Right atrium auricular region (tissue), 2 donors: ENCODE measurements at places on chromosomes 7 and 10. TPM values are rescaled to one million over a fixed set of nuclear protein-coding genes. Genes with fewer than 3 reads are reported as not detected.

GRCh38 chr7:99596408-99596955 is 1.6 kb upstream of the TMEM225B start:
- DNase-seq: no peak
- H3K27me3 ChIP-seq: no peaks in the 10 kb centered on the region
- H3K4me1 ChIP-seq: no peaks in the 10 kb centered on the region
- H3K27ac ChIP-seq: no peak overlapping the region

DNA sequence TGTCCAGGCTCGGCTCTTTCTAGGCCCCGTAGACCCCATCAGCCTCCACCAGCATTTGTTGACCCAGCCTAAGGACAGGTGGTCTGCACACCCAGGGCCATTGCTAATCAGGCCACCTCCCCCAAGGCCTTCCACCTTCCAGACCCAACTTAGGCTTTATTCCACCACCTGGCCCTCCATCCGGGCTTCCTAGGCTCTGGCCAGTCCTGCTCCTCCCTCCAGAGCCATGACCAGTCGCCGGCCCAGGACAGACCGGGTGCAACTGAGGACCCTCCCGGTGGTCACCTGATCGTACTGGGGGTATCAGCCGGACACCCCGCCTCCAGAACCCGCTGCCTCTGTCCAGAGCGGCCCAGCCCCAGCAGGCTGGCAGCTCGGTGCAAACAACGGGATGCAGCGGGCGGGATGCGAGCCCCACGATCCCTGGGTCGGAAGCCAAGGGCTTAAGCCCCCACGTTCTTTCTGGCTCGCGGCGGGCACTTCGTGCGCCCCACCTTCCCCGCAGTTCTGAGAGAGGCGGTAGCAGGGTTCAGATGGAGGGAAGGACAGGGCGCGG is 545 bp downstream of the NACAD start:
- H3K27ac ChIP-seq: peak overlapping the region; percentile 76
- no peaks in the 10 kb centered on the region for H3K27me3 ChIP-seq
- no peak for DNase-seq
- H3K4me1 ChIP-seq: peaks cover 17% of the 10 kb centered on the region
- H3K4me3 ChIP-seq: peak overlapping the region; percentile 68
- no peaks in the 10 kb centered on the region for H3K36me3 ChIP-seq

GRCh38 chr10:70541736-70542564 is 60.6 kb downstream of the PRF1 start:
- H3K27ac ChIP-seq: no peak overlapping the region
- H3K36me3 ChIP-seq: peaks cover 7% of the 10 kb centered on the region
- H3K4me3 ChIP-seq: no peak overlapping the region

Gene HOGA1
- 17.6 TPM for total RNA-seq

DNA sequence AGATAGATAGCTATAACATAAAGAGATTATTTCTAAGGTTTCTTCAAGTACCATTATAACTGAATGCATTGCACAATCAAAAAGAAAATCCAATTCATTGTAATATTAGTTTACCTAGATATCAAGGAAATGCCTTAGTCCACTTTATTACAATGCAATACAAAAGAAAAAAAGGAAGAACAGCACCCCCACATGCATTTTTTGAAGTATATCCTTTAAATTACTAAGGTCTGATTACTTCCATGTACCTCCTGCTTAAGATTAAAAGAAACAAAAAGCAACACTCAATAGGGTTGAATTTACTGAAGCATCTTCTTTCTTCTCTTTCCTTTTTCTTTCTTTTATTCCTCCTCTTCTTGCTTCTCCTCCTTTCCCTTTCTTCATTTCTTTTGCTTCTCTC is 973.8 kb upstream of the LRRTM3 start:
- H3K27me3 ChIP-seq: no peaks in the 10 kb centered on the region
- DNase-seq: no peak
- no peaks in the 10 kb centered on the region for H3K36me3 ChIP-seq
- no peak overlapping the region for H3K4me3 ChIP-seq
- no peak overlapping the region for H3K27ac ChIP-seq
- no peaks in the 10 kb centered on the region for H3K4me1 ChIP-seq

- no peaks in the 10 kb centered on the region for H3K27me3 ChIP-seq
- no peak for DNase-seq
- no peaks in the 10 kb centered on the region for H3K4me1 ChIP-seq
- H3K4me3 ChIP-seq: no peak overlapping the region
- no peak overlapping the region for H3K27ac ChIP-seq
Observed at GRCh38 chr10:127524229-127524628, 24.9 kb upstream of the NPS start.

- H3K4me1 ChIP-seq: no peaks in the 10 kb centered on the region
- H3K27me3 ChIP-seq: no peaks in the 10 kb centered on the region
- H3K27ac ChIP-seq: no peak overlapping the region
Observed at GRCh38 chr10:101111547-101111946, 19.6 kb upstream of the TLX1 start.

- no peaks in the 10 kb centered on the region for H3K4me1 ChIP-seq
- no peaks in the 10 kb centered on the region for H3K27me3 ChIP-seq
- DNase-seq: no peak
- peak overlapping the region; percentile 95 for H3K27ac ChIP-seq
- peak overlapping the region; percentile 67 for H3K4me3 ChIP-seq
Observed at GRCh38 chr10:62815381-62816075, 638 bp downstream of the EGR2 start.

- H3K27ac ChIP-seq: peak overlapping the region; percentile 52
- no peak overlapping the region for H3K4me3 ChIP-seq
- H3K27me3 ChIP-seq: no peaks in the 10 kb centered on the region
- H3K36me3 ChIP-seq: no peaks in the 10 kb centered on the region
- peak; percentile 68 for DNase-seq
- H3K4me1 ChIP-seq: no peaks in the 10 kb centered on the region
Observed at GRCh38 chr10:129949891-129950291, 14.2 kb downstream of the EBF3 start.

- no peak overlapping the region for H3K4me3 ChIP-seq
- H3K27ac ChIP-seq: no peak overlapping the region
- no peaks in the 10 kb centered on the region for H3K27me3 ChIP-seq
- no peaks in the 10 kb centered on the region for H3K4me1 ChIP-seq
- no peaks in the 10 kb centered on the region for H3K36me3 ChIP-seq
- no peak for DNase-seq
Observed at GRCh38 chr10:14399641-14400040, 68.9 kb upstream of the FRMD4A start.

Gene SAMD9L
- total RNA-seq: 4.1 TPM

Gene ATXN7L1
- total RNA-seq: 3.2 TPM

- peaks cover 26% of the 10 kb centered on the region for H3K36me3 ChIP-seq
- DNase-seq: no peak
- no peak overlapping the region for H3K27ac ChIP-seq
- no peak overlapping the region for H3K4me3 ChIP-seq
- H3K27me3 ChIP-seq: no peaks in the 10 kb centered on the region
Observed at GRCh38 chr7:98234429-98235147, 17.4 kb downstream of the TECPR1 start.

Gene INSYN2A
- 0.11 TPM for total RNA-seq

Gene CLDN4
- not detected for total RNA-seq

DNA sequence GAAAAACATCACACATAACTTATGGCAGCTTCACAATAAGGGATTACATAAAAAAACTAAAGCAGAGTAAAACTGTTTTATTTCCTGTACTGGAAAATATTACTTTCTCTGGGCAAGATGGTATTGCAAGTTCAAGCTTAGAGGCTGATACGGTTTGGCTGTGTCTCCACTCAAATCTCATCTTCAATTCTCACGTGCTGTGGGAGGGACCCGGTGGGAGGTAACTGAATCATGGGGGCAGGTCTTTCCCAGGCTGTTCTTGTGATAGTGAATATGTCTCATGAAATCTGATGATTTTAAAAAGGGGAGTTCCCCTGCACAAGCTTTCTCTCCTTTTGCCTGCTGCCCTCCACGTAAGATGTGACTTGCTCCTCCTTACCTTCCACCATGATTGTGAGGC is 5.1 kb upstream of the LRRC27 start:
- no peak overlapping the region for H3K4me3 ChIP-seq
- no peaks in the 10 kb centered on the region for H3K4me1 ChIP-seq
- H3K27me3 ChIP-seq: no peaks in the 10 kb centered on the region
- H3K27ac ChIP-seq: no peak overlapping the region

Gene OPALIN
- not detected for total RNA-seq

DNA sequence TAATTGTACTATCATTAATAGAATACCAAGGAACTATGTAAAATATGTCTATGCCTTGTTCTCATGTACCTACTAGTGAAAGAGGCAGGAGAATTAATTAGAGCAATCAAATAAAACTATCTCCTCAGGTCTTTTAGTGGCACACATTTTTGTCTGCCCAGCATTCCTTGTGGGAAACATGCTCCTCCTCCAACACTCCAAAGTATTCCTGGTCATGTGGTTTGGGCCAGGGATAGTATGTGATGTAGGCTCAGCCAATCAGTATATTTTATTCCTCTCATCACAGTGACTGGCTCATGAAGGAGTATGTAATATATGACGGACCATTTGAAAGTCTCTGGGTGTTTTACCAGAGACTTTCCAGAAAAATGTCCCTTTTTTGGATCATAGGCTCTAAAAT is 16.7 kb upstream of the SYPL1 start:
- H3K27ac ChIP-seq: peak overlapping the region; percentile 58
- no peak overlapping the region for H3K4me3 ChIP-seq
- no peaks in the 10 kb centered on the region for H3K27me3 ChIP-seq
- H3K36me3 ChIP-seq: no peaks in the 10 kb centered on the region
- peaks cover 22% of the 10 kb centered on the region for H3K4me1 ChIP-seq

- no peaks in the 10 kb centered on the region for H3K4me1 ChIP-seq
- H3K4me3 ChIP-seq: no peak overlapping the region
- H3K27ac ChIP-seq: no peak overlapping the region
Observed at GRCh38 chr7:148637094-148637493, 46.5 kb downstream of the C7orf33 start.

DNA sequence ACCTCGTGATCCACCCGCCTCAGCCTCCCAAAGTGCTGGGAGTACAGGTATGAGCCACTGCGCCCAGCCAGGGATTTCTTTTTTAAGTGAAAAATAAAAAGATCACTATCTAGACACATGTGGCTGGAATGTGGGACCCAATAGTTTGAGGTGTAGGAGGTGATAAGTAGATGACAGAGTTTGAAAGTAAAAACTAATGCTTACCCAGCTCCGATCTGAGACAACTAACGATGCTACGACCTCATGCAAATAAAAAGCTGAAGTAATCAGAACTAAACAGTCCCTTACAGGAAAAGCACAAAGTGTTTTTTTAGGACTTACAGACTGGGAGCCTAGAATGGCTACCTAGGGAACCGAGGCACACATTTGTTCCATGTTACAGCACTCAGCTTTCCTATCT is 23.0 kb downstream of the PCGF6 start:
- no peak for DNase-seq
- no peak overlapping the region for H3K4me3 ChIP-seq
- H3K4me1 ChIP-seq: no peaks in the 10 kb centered on the region

Gene GRID1
- 0.37 TPM for total RNA-seq

DNA sequence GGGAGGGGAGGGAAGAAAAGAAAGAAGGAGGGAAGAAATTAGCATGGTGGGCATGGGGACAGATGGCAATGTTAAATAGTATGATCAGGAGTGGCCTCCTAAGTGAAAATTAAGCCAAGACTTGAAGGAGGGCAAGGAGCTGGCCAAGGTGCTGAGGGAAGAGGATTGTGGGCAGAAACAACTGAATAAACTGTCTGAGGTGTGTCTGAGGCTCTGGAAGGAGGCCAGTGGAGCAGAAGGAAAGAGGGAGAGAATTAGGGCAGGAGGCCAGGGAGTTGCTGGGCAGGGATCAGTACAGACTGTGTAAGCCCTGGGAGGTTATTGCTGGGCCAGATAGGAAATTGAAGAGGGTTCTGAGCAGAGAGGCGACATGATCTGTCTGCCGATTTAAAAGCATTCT is 40.6 kb upstream of the VKORC1L1 start:
- H3K4me3 ChIP-seq: no peak overlapping the region
- H3K27me3 ChIP-seq: no peaks in the 10 kb centered on the region
- H3K36me3 ChIP-seq: no peaks in the 10 kb centered on the region
- no peak overlapping the region for H3K27ac ChIP-seq
- no peaks in the 10 kb centered on the region for H3K4me1 ChIP-seq
- DNase-seq: no peak

GRCh38 chr7:135091717-135092116 is 56.2 kb upstream of the TMEM140 start:
- no peak for DNase-seq
- no peaks in the 10 kb centered on the region for H3K27me3 ChIP-seq
- no peaks in the 10 kb centered on the region for H3K36me3 ChIP-seq
- H3K27ac ChIP-seq: no peak overlapping the region

- H3K27me3 ChIP-seq: no peaks in the 10 kb centered on the region
- peak; percentile 73 for DNase-seq
- H3K4me3 ChIP-seq: peak overlapping the region; percentile 52
- no peaks in the 10 kb centered on the region for H3K36me3 ChIP-seq
Observed at GRCh38 chr7:30755384-30756154, 3.6 kb downstream of the INMT start.

Gene LEP
- total RNA-seq: 0.22 TPM

DNA sequence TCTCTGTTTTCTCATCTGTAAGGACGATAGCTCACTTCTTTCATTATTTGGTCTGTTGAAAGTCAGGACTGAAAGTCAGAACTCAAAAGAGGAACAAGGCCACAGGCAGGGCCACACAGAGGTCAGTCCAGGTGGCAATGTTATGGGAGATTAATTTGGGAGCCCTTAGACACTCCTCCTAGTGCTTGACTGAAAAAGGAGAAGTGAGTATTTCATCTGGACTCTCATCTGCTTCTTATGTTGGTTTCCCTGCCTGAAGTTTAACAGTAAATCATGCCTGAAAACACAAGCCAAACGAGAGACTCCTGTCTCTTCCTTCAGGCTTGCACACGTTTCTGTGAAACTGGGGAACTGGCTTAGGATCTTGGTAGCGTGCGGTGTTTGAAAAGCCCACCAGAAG is 248.5 kb downstream of the BUB3 start:
- no peaks in the 10 kb centered on the region for H3K4me1 ChIP-seq
- H3K36me3 ChIP-seq: no peaks in the 10 kb centered on the region
- DNase-seq: no peak
- no peak overlapping the region for H3K27ac ChIP-seq
- no peaks in the 10 kb centered on the region for H3K27me3 ChIP-seq

GRCh38 chr10:121088524-121088923 is 237.4 kb downstream of the WDR11 start:
- H3K36me3 ChIP-seq: no peaks in the 10 kb centered on the region
- no peaks in the 10 kb centered on the region for H3K27me3 ChIP-seq
- no peak for DNase-seq

DNA sequence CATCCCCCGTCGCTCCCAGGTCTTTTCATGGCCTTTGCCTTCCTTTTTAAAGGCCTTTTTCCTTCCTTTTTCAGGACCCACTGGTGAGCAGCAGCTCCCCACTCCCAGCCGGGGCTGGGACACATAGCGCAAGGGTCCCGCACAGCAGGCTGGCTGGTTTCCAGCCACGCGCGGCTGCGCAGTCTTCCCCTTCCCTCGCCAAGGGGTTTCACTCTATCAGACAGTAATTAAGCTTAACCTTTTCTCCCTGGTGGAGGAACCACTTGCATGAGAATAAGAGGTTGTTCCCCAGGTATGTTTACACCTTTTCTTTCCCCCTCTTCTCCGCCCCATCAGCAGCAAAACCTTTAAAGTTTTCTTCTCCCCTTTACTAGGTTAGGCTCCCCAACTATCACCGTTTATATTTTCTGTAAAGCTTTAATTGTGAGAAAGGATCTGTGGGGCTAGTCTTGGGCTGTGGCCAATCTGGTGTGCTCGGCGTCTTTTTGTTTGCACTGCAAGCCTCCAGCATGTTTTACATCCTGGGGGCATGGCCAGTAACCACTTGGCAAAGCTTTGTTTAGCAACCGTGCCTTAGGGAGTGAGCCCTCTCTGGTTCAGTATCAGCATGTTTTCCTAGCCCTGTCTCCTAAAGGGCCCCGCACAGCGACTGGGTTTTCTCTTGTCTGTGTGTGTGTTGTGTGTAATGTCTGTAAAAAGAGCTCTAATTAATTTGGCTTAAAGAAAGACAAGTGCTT is 219.6 kb downstream of the PHF14 start:
- H3K4me1 ChIP-seq: peaks cover 13% of the 10 kb centered on the region
- DNase-seq: no peak
- no peaks in the 10 kb centered on the region for H3K27me3 ChIP-seq
- peak overlapping the region; percentile 20 for H3K27ac ChIP-seq
- H3K36me3 ChIP-seq: no peaks in the 10 kb centered on the region
